ENCODE measurements at places on chromosomes 6 and 20. TPM values are rescaled to one million over a fixed set of nuclear protein-coding genes. Genes with fewer than 3 reads are reported as not detected.

The SNAP91 gene
- 7.2 TPM for total RNA-seq

- no peak overlapping the region for H3K4me3 ChIP-seq
- DNase-seq: no peak
- no peak overlapping the region for H3K27ac ChIP-seq
- H3K36me3 ChIP-seq: no peaks in the 10 kb centered on the region
These were observed 207.4 kb upstream of the SGK1 start for GRCh38 chr6:134525190-134525868.

GRCh38 chr20:3318226-3318884, 79.4 kb upstream of the SLC4A11 start:
- H3K27ac ChIP-seq: no peak overlapping the region
- H3K4me1 ChIP-seq: no peaks in the 10 kb centered on the region
- no peak for DNase-seq

- no peaks in the 10 kb centered on the region for H3K4me1 ChIP-seq
- no peak overlapping the region for H3K27ac ChIP-seq
- no peaks in the 10 kb centered on the region for H3K36me3 ChIP-seq
- H3K27me3 ChIP-seq: no peaks in the 10 kb centered on the region
- DNase-seq: no peak
These were observed 37.0 kb upstream of the ECI2 start for GRCh38 chr6:4172368-4172767.

The RIN2 gene
- 50.4 TPM for total RNA-seq

- H3K27ac ChIP-seq: no peak overlapping the region
- no peak for DNase-seq
These were observed 107.1 kb upstream of the TSHZ2 start for GRCh38 chr20:52864916-52865605.

DNA sequence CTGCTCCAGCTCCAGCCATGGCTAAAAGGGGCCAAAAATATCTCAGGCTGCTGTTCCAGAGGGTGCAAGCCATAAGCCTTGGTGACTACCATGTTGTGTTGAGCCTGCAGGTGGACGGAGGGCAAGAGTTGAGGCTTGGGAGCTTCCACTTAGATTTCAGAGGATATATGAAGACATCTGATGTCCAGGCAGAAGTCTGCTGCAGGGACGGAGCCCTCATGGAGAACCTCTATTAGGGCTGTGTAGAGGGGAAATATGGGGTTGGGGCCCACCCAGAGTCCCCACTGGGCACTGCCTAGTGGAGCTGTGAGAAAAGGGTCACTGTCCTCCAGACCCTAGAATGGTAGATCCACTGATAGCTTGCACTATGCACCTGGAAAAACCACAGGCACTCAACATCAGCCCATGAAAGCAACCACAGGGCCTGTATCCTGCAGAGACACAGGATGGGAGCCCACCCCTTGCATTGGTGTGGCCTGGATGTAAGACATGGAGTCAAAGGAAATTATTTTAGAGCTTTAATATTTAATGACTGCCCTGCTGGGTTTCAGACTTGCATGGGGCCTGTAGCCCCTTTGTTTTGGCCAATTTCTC, 70.5 kb downstream of the NINL start:
- no peak for DNase-seq
- H3K4me3 ChIP-seq: no peak overlapping the region
- H3K4me1 ChIP-seq: no peaks in the 10 kb centered on the region
- peaks cover 5% of the 10 kb centered on the region for H3K36me3 ChIP-seq

DNA sequence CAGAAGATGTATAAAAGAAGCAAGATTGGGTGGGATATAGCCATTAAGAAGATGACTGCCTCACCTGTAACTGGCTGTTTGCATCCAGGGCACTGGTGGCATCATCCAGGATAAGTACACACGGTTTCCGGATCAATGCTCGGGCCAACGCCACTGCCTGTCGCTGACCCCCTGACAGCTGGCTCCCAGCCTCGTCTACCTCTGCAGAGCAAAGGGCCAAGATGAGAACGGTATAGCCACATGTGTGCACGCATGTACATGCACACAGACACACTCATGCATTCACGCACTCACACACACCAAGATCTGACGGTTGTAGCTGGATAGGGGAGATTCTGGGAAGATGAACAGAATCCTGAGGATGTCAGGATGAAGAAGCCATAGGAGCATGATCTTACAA, 3.2 kb upstream of the PSMB8 start:
- H3K4me1 ChIP-seq: peaks cover 4% of the 10 kb centered on the region
- DNase-seq: no peak
- no peak overlapping the region for H3K4me3 ChIP-seq
- H3K36me3 ChIP-seq: no peaks in the 10 kb centered on the region
- H3K27ac ChIP-seq: no peak overlapping the region

- H3K4me1 ChIP-seq: no peaks in the 10 kb centered on the region
- H3K36me3 ChIP-seq: no peaks in the 10 kb centered on the region
- no peaks in the 10 kb centered on the region for H3K27me3 ChIP-seq
- no peak overlapping the region for H3K27ac ChIP-seq
These were observed 103.7 kb upstream of the NT5E start for GRCh38 chr6:85346196-85346595.

The ZNF831 gene
- total RNA-seq: 0.46 TPM

The FAM83C gene
- 0.36 TPM for total RNA-seq

GRCh38 chr6:122020588-122021264, 378.7 kb upstream of the HSF2 start:
- H3K27me3 ChIP-seq: no peaks in the 10 kb centered on the region
- no peaks in the 10 kb centered on the region for H3K36me3 ChIP-seq
- H3K27ac ChIP-seq: no peak overlapping the region
- no peaks in the 10 kb centered on the region for H3K4me1 ChIP-seq
- no peak for DNase-seq

- no peak overlapping the region for H3K4me3 ChIP-seq
- no peaks in the 10 kb centered on the region for H3K36me3 ChIP-seq
- DNase-seq: no peak
- no peaks in the 10 kb centered on the region for H3K27me3 ChIP-seq
These were observed 247.5 kb upstream of the SUPT3H start for GRCh38 chr6:45625191-45625664.

DNA sequence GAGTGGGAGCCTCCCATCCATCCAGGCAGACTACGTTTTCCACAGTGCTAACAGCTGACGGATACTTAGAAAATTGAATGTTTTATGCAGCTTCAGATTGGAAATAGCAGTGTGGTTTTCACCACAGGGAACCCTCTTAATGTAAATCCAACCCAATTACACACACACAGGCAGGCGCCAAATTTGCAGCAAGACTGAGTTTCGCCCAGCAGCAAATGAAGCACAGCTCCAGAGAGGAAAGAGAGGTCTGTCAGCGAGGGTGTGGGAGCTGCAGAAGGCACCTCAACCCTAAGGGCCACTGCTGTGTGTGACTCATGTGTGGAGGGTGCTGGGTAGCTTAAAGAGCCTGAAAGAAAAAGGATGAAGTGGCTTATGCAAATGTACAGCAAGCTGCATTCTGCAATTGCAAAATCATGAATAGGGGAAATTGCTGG, 365.7 kb downstream of the MAFB start:
- H3K4me1 ChIP-seq: no peaks in the 10 kb centered on the region
- H3K36me3 ChIP-seq: no peaks in the 10 kb centered on the region
- DNase-seq: no peak

GRCh38 chr6:146767632-146768031, 168.9 kb downstream of the ADGB start:
- no peaks in the 10 kb centered on the region for H3K36me3 ChIP-seq
- no peaks in the 10 kb centered on the region for H3K27me3 ChIP-seq
- H3K4me3 ChIP-seq: no peak overlapping the region
- no peaks in the 10 kb centered on the region for H3K4me1 ChIP-seq
- DNase-seq: no peak

The ZC3H12D gene
- total RNA-seq: 3.5 TPM

The RAB44 gene
- 0.14 TPM for total RNA-seq

GRCh38 chr6:63910863-63911551, 275.4 kb downstream of the PHF3 start:
- no peaks in the 10 kb centered on the region for H3K36me3 ChIP-seq
- DNase-seq: no peak
- H3K4me1 ChIP-seq: no peaks in the 10 kb centered on the region
- no peak overlapping the region for H3K27ac ChIP-seq

- peaks cover under 1% of the 10 kb centered on the region for H3K4me1 ChIP-seq
- no peaks in the 10 kb centered on the region for H3K36me3 ChIP-seq
- no peak overlapping the region for H3K27ac ChIP-seq
- no peaks in the 10 kb centered on the region for H3K27me3 ChIP-seq
These were observed 5.9 kb downstream of the DHX35 start for GRCh38 chr20:38968090-38968489.

DNA sequence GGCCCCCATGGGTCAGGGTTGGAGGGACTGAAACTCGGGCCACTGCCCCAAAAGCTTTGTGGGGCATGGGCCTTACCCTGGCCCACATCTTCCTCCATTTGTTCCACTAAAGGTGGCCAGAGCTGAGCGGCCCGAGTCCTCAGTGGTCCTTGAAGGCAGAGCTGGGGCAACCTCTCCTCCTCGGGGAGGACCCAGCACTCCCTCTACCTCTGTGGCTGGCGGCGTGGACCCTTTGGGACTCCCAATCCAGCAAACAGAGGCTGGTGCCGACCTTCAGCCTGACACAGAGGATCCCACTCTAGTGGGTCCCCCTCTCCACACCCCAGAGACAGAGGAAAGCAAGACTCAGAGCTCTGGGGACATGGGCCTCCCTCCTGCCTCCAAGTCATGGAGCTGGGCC, 9.3 kb downstream of the LPIN3 start:
- H3K27me3 ChIP-seq: no peaks in the 10 kb centered on the region
- H3K4me1 ChIP-seq: no peaks in the 10 kb centered on the region
- no peak for DNase-seq
- no peak overlapping the region for H3K27ac ChIP-seq

GRCh38 chr6:144012534-144012933, 4.5 kb upstream of the PLAGL1 start:
- no peak overlapping the region for H3K27ac ChIP-seq
- no peaks in the 10 kb centered on the region for H3K4me1 ChIP-seq
- H3K27me3 ChIP-seq: no peaks in the 10 kb centered on the region
- H3K36me3 ChIP-seq: no peaks in the 10 kb centered on the region
- DNase-seq: no peak

- no peaks in the 10 kb centered on the region for H3K36me3 ChIP-seq
- no peak overlapping the region for H3K27ac ChIP-seq
- no peak for DNase-seq
- no peaks in the 10 kb centered on the region for H3K4me1 ChIP-seq
- no peaks in the 10 kb centered on the region for H3K27me3 ChIP-seq
- no peak overlapping the region for H3K4me3 ChIP-seq
These were observed 76.0 kb downstream of the RSPH3 start for GRCh38 chr6:158923805-158924498.

DNA sequence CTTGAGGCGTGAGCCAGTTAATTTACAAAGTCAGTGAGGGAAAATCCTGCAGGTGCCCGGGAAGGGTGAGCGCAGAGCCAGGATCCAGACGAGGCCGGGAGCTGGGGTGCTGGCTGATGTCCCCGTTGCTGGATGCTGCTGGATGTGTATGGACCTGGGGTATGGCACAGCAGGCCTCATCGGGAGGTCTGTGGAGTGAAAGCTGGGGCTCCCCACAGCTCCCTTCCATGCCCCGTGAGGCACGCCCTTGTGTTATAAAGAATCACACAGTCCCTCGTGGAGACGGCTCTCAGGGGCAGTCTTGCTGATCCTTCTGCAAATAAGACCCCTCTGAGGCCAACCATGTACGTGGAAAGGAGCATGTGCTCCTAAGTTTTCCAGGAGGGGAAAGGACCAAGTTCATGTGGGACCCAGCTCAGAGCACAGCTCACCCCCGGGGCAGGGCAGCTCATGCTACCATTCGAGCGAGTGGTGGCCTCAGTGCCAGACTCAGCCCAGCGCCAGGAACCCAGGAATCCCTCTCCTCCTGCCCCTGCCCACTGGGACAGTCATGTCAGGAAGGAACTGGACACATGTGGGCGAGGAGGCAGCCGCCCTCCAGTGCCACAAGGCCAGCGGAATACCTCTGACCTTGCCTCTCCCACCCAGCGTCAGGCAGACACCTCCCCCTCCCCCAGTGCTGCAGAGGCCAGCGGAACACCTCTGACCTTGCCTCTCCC, 97.5 kb downstream of the CDH4 start:
- no peaks in the 10 kb centered on the region for H3K4me1 ChIP-seq
- no peak for DNase-seq
- no peak overlapping the region for H3K27ac ChIP-seq
- H3K4me3 ChIP-seq: no peak overlapping the region
- H3K36me3 ChIP-seq: no peaks in the 10 kb centered on the region

GRCh38 chr6:94065707-94066337, 646.5 kb upstream of the EPHA7 start:
- H3K27me3 ChIP-seq: no peaks in the 10 kb centered on the region
- H3K4me1 ChIP-seq: no peaks in the 10 kb centered on the region
- no peak overlapping the region for H3K4me3 ChIP-seq
- H3K27ac ChIP-seq: no peak overlapping the region

GRCh38 chr6:80862756-80863155, 756.3 kb downstream of the BCKDHB start:
- no peak overlapping the region for H3K4me3 ChIP-seq
- no peaks in the 10 kb centered on the region for H3K27me3 ChIP-seq
- H3K36me3 ChIP-seq: no peaks in the 10 kb centered on the region
- no peaks in the 10 kb centered on the region for H3K4me1 ChIP-seq

GRCh38 chr6:112325444-112325843, 21.7 kb upstream of the RFPL4B start:
- no peak overlapping the region for H3K4me3 ChIP-seq
- no peaks in the 10 kb centered on the region for H3K36me3 ChIP-seq
- H3K27ac ChIP-seq: no peak overlapping the region
- no peak for DNase-seq
- no peaks in the 10 kb centered on the region for H3K27me3 ChIP-seq

DNA sequence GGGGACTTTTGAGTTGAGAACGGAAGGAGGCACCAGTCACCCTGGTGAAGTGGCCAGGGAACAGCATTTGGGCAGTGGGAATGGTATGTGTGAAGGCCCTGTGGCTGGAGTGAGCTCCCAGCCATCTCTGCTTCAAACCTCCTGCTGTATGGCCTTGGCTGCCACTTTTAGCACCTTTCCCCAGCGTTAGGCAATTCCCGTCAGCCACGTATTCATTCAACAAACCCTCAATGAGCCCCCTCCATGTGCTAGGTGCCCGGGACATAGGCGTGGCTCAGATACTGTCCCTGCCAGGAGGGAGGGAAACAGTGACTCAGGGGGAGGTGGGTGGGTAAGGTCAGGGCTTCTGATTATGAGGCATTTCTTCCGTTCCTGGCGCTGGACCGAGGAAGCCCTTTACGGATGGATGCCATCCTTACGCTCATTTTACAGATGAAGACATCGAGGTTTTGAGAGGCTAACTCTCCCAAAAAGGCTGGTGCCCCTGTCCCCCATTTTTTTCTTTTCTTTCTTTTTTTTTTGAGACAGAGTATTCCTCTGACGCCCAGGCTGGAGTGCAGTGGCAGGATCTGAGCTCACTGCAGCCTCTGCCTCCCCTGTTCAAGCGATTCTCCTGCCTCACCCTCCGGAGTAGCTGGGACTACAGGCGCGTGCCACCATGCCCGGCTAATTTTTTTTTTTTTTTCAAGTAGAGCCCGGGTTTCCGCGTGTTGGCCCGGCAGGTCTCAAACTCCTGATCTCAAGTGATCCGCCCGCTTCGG, 37.5 kb downstream of the SRC start:
- H3K36me3 ChIP-seq: no peaks in the 10 kb centered on the region
- no peaks in the 10 kb centered on the region for H3K4me1 ChIP-seq
- DNase-seq: no peak
- no peak overlapping the region for H3K27ac ChIP-seq

Data from prostate gland (tissue), 2 donors.